ENCODE measurements at places on chromosomes 5 and 9. TPM values are rescaled to one million over a fixed set of nuclear protein-coding genes. Genes with fewer than 3 reads are reported as not detected.

The MUSK gene
- total RNA-seq, result under 0.01 TPM

DNA sequence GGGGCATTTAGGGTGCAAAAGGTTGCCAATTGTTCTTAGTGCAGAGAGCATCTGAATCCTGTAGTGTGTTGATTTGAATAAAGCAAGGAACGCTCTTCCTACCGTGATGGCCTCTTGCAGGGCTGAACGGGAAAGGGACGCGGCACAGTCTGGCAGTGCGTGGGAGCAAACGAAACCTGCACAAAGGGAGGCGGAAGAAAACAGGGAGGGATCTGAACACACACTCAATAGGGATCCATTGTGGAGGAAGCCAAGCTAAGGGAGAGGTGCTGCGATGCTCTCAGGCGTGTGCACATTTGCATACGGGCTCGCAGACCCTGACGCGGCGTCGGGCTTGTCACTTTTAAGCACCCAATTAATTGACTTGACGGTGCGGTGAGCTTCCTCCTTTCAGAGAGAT is 414.0 kb upstream of the IRX1 start:
- no peak for DNase-seq

DNA sequence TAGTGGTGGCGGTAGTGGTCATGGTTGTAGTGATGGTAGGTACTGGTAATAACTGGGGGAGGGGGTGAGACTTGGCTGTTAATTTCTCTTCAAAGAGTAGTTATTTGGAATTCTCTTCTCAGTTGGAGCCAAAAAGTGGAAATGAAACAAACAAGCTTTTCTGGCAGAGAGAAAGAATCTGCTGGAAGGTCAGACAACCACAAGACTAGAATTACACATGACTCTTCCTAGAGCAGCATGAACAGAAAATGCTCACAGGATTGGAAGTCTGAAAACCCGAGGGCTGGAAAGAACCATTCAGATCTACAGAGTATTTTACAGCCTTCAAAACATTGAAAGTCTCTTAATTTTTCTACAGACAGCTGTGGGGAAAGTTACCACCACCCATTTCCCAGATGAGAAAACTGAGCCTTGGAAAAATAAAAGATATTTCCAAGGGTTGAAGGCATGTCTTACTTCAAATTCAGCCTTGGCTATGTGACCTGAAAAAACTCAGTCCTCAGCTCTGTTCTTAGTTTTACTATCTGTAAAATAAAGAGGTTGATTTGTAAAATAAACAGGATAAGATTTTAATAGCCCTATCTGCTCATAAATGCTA is 42.9 kb upstream of the TRIM32 start:
- DNase-seq, result peak; percentile 76

The CPLANE1 gene
- total RNA-seq, result 54.2 TPM

- DNase-seq, result no peak
Observed at GRCh38 chr5:44321144-44321725, 68.0 kb downstream of the FGF10 start.

DNA sequence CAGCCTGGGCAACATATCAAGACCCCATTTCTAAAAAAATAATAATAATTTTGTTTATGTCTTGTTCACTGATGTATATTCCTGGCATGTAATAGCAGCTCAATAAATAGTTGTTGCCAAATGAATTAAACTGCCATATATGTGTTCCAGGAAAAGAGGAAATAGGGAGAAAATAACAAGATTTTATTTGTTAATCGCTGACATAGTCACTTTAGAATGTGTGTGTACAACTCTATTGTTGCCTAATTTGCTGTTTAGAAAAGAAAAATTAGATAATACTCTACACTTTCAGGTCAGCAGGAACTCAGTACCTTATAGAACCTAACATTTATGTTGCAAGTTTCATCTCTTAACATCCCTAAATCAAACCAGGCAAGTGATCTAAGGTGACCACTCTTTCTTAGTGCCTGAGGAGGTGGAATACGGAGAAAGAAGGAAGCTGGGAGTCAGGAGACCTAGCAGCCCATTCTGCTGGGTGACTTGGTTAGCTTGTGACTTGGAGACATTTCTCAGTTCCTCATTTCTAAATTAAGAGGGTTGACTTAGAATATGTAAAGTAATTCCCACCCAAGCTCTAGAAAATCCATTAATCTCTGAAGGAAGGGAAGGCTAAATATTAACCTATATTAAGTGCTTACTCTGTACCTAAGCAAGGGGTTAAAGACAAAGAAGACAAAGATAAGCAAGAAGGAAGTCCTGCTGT is 110.3 kb upstream of the IQGAP2 start:
- no peak for DNase-seq

DNA sequence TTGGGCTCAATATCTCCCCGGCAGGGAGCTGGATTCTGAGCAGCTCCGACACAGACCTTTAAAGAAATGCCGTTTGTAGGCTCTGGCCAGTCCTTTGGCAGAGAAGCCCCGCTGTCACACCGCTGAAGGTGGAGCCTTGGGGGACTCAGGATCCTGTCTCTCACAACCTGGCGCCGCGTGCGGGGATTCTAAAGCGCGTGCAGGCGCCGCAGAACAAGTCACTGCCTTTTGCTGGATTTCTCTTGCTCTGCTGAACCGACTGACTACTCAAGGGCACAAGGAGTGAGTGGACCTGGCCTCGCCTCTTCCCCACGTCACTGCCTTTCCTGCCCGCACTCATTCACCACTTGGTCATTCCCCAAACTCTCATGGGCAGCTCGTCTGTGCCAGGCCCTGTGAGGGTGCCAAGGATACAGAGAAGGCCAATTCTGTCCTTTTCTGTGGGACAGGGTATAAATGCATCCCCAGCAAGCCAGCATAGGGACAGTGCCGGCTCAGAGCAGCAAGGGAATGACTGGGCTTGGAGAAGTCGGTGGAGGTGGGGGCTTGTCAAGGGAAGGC is 69.3 kb downstream of the CRB2 start:
- no peak for DNase-seq

The GNA14 gene
- 0.72 TPM for total RNA-seq

The PCDHA11 gene
- 0.36 TPM for total RNA-seq

DNA sequence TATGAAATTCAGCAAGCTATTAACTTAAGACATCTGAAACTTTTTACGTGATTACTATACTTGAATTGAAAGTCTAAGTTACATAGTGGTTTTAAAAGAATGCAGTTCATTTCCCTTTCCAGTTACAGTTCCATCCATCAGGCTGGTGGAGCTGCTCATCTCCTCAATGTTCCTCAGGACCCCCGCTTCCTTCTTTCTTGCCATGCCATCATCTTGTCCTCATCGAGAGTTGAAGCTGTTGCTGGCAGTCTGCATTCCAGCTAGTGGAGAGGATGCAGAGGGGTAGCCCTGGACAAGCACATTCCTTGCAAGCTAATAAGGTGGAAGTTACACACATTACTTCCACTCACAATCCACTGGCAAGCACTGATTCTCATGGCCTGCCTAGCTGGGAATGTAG is 8.8 kb upstream of the RNF183 start:
- DNase-seq, result no peak

DNA sequence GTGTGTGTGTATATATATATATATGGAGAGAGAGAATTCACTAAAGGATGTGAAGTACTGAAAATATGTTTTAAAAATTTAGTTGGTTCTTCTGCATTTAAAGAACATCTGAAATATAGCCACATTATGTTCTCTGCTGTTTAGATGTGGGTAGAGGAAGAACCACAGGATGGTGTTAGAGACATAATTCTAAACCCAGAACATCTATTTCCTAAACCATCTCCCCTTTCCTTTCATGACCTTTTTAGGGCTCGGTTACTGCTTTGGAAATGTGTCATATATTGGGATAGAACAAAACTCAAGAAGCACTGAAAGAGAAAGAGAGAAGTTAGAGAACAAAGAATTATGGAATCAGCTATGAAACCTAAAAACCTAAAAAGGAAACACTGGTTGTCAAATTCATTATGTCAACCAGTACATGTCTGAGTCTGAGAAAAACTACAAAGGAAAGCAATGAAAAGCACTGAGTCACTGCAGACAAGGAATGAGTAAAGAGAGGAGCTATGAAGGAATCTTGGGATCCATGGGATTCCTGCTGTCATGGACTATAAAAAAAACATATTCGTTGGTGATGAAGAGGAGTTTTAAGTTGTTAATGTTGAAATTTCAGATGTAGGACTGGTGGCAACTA is 28.4 kb downstream of the SLC12A2 start:
- DNase-seq, result peak; percentile 90

DNA sequence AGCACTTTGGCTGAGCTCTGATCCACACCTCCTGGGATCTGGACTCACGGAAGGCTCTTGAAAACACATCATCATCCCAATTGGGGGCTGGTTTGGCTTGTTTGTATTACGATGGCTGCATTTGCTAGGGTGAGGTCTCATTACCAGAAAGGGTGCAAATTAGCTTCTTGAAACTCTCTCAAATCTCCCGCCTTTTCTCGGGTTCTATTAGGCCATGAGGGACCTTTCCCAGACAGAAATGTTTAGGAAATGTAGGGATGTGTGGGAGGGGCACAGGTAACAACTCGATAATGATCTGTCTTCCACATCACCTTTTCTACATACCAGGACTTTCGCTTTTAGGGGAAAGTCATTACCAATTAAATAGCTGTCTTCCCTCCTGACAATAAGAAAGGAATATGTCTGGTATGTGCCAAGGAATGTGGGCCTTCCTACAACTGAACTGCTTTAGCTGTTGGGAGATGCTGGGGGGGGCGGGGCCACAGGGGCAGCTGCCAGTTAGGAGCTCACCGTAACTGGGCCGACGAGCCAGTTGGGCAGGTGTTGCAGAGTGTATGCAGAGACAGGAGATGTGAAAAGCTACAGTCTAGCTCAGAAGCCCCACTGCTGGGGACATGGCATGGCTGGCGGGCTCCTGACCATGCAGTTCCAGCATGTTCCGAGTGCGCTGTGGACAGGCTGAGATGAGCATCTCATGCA is 71.2 kb downstream of the AK8 start:
- DNase-seq, result no peak

DNA sequence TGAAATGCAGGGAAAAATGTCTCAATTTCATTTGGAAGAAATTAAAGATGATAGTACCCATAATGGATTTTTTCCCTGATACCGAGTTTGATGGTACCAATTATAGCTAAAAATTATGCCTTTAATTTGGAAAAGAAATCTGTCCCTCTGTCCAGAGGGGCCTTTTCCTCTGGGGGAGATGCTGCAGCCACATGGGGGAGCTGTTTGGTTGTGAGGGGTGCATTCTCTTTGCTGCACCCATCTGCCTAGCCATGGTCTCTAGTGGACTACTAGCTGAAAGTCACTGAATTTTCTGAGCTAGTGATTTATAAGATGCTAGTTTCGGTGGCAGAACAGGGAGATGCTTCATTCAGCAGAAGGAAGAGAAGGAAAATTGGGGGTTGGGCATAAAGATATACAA is 9.6 kb downstream of the SEC61B start:
- no peak for DNase-seq

DNA sequence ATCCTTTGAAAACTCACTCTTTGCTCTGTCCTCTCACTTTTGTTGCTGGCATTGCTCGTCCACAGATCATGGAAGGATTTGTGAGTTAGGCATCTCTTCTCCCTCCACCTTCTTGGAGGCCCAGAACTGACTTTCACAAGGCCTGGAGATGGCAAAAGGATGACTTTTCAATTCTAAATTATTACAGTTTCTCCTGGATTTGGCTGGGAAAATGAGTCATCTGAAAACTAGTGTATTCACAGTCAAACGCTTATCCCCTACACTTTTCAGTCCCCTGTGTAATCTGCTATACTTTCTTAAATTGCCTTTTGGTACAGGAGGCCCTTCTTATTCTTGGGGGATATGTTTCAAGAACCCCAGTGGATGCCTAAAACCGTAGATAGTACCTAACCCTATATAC is 35.6 kb downstream of the ADRA1B start:
- no peak for DNase-seq

DNA sequence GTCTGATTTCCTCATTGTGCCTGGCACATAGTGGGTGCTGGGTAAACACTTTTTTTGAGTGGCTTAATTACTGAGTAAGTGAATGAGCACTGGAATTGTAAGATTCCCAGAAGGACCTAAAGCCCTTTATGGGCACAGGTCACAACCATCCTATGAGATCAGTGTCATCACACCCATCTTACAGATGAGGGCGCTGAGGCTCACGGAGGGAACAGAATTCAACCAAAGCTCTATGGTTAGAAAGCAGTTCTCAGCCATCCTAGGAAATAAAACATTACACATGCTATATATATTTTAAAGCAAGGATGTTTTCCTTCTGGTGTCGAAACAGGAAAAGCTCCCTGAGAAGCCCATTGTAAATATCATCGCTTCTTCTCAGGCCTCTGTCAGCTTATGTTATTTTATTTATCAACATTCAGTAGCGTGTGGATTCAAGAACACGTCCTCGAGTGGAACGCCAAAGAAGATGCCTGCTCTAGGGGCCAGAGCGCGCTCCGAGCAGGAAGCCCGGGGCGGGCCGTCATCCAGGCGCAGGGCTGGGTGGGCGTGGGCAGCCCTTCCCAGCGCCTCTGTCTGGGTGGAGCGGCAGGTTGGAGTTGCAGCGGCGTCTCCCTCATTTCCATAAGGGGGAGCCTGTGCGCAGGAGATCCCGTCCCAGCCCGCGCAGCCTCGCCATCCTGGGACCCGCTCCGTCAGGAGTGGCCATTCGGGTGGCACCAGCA is 155.8 kb upstream of the SMIM23 start:
- DNase-seq, result peak; percentile 91

- no peak for DNase-seq
Observed at GRCh38 chr5:82793808-82794419, 283.3 kb downstream of the TMEM167A start.

The SHOC1 gene
- under 0.01 TPM for total RNA-seq

GRCh38 chr9:37760416-37761161 is 7.0 kb downstream of the TRMT10B start:
- peak; percentile 87 for DNase-seq

DNA sequence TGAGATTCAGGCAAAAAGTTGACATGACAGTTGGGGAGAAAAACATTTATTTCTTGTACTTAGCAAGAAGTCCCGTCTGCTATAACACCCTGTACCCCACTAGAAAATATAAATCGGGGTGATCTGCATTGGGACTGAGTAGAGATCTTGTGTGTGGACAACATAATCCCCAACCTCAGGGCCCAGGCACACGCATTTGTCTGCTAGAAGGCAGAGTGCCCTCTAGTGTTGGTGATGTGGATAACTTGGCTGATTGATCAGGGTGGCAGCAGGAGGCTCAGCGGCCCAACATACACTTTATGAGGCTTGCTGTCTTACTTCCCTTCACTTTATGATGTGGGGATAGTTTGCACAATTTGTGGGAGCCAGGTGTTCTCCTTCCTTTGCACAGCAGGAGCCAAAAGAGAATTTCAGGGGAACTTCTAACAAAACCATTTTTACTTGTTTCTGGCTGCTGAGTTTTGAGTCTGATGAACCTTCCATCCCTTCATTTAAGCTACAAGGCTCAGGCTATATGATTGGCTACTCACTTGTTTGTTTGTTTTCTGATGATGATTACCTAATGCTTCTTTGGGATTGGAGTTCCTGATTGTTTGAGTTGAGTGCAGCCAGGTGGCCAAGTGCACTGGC is 263.2 kb downstream of the DMAC1 start:
- peak; percentile 22 for DNase-seq

The KCNMB1 gene
- total RNA-seq, result under 0.01 TPM

The HTR4 gene
- not detected for total RNA-seq

GRCh38 chr9:91395553-91396471 is 27.8 kb downstream of the NFIL3 start:
- peak; percentile 82 for DNase-seq

Measured in osteoblast (primary cell).